Stimulated activated CD4-positive, alpha-beta T cell treated with anti-CD3 and anti-CD28 coated beads, TNF-alpha, amount 100 ng/mL, for 48 hours (primary cell): ENCODE measurements at places on chromosomes 7 and 10.

GRCh38 chr10:12055732-12056131 lies 13.0 kb upstream of the DHTKD1 start:
- no peak for DNase-seq

- DNase-seq = no peak
Measured at GRCh38 chr10:23917251-23917840, 291.6 kb upstream of the KIAA1217 start.

- DNase-seq = no peak
Measured at GRCh38 chr7:157357129-157358040, 20.6 kb downstream of the DNAJB6 start.

GRCh38 chr10:90579602-90580242 lies 278.1 kb downstream of the HTR7 start:
- no peak for DNase-seq

DNA sequence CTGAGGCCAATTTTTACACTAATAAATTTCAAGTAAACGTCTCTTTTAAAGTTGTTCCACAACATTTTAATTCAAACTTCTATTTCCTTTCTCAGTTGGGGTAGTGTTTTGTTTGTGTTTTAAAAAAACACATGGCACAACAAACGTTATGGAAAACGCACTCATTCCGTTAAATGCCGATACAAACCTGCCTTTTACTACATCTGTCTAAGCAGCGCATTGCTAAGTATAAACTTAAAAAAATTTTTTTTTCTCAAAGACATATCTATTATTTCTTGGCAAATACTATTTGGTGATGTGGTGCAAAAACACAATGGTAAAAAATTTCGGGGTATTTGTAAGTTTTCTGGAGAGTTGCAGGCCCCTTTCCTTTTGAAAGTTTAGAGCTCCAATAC lies 1.4 kb downstream of the SKIDA1 start:
- DNase-seq = no peak

- DNase-seq = no peak
Measured at GRCh38 chr7:47170516-47170915, 411.4 kb downstream of the TNS3 start.

GRCh38 chr10:33335551-33335800 lies 1.0 kb upstream of the NRP1 start:
- no peak for DNase-seq

DNA sequence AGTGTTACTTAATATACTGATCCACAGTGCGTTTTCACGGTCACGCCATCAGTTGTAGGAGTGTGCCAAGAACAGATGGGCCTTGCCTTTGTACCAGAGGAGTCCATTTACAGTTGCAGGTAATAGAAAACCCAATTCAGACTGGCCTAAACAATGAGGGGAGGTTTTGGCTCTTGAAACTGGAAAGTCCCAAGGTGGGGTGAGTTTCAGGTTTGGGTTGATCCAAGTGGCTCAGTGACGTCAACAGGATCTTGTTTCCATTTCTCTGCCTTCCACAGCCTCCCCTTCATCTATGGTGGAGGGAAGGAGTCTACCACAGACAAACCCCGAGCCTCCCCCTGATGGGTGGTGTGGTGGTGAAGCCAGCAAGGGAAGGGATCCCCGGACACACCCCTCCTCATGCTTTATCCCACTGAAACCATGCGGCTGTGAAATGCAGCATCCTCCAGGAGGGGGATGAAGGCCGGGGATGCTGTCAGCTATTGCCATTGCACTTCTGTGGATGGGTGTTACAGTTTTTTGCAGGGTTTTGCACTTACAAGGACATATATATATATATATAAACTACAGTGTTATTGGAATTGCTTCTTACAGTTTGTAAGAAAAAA lies 14.8 kb upstream of the SH2D4B start:
- no peak for DNase-seq

DNA sequence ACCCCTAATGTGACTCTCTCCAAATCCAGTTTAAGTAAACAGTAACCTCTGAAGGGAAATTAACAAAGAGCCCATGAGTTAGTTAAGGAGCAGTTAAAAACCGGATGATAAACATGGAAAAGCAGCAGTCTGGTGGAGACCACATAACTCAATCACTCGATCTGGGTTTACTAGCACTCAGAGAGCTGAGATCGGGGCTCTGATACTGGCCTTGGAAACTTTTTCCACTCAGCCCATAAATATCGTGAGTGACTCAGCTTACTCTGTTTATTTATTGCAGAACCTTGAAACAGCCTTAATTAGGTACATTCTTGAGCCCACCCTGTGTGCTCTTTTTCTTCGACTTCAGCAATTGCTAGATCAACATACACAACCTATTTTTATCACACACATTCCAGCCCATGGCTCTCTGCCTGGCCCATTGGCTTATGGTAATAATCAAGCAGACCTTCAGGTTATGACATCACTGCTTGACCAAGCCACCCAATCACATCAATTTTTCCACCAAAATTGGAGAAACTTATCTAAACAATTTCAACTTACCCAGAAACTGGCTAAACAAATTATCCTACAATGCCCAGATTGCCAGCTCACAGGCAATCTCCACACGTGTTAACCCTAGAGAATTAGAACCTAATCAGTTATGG lies 82.2 kb upstream of the GPR22 start:
- DNase-seq = no peak

DNA sequence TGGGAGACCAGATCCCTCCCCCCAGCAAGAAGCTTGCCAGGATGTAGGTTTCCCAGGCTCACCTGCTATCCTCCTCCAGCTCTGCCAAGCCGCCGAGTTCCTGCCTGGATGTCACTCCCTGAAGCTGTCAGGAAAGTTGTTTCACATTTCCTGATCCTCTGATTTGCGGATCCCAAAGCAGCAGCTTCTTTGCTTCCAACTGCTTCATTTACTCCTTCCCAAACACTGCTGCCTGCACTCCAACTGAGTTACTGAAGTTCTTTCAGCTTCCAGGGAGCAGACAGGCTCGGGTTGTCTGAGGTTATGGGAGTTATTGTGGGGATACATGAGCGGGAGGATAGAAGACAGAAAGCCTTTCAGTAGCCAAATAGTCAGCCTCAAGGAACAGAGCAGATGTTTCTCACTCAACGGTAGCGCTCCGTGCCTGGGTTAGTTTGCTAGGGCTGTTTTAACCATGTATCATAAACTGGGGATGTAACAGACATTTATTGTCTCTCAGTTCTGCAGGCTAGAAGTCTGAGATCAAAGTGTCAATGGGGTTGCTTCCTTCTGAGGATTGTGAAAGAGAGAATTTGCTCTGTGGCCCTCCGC lies 516.0 kb downstream of the REEP3 start:
- no peak for DNase-seq

GRCh38 chr7:102260856-102261255 lies 25.8 kb upstream of the SH2B2 start:
- DNase-seq = no peak

GRCh38 chr10:43885842-43886241 lies 237.2 kb upstream of the ZNF32 start:
- DNase-seq = no peak

DNA sequence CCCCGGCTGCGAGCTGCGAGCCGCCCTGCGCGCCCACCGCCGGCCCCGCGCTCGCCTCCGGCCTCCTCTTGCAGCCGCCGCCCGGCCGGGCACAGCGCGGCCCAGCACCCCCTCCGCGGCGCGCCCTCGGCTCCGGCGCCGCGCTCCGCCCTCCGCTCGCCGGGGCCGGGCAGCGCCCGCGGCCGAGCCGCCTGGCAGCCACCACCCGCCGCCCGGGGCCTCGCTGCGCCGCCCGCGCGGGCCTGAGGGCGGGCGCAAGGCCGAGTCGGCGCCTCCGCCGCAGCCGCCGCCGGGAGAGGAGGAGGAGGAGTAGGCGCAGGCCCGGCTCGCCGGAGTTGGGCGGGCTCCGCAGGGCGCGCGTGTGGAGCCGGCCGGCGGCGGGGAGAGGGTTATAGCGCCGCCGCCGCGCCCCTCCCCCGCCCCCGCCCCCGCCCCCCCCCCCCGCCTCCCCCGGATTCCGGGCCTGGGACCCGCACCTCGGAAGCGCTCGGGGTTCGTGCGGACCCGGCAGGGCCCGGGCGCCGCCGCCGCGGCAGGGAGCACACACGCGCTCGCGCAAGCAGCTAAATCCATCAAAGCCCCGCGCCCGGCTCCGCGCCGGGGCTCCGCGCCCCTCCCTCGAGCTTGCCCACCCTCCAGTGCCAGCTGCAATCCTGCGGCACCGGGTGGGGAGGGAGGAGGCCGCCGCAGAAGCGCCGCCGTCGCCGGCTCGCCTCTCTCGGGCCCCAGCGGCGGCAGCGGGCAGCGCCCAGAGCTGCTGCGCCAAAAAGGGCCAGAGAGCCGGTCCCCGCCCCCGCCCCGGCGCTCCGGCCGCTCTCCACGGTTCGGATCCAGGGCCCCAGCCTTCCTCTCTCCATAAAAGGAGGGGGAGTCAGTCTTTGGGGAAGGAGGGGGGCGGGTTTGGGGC lies at the start of gene PDGFA:
PDGFA (minus strand) TSS at position 363 of the 907 bp plus-strand sequence. CDS start 845 bp downstream, outside the sequence.
- no peak for DNase-seq

- DNase-seq = no peak
Measured at GRCh38 chr7:94679358-94679757, 23.4 kb upstream of the SGCE start.

DNA sequence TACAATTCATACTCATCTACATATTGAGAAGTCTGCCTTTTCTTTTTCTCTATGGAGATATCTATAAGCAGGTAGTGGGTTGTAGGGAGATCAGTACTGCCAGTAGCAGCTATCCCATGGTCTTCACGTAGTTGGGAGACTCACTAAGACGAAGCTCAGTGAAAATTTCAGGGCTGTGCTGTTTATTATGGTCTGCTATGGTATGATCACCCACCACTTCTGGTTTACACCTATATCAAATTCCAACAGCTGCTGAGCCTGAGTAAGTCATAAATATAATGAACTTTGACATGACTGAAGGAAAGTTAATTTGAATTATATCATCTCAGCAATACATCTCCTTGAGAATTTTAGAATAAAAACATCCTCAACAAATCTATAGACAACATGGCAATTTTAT lies 741.7 kb downstream of the GRM8 start:
- DNase-seq = no peak

- DNase-seq = no peak
Measured at GRCh38 chr7:135879233-135879632, 97.9 kb downstream of the MTPN start.

DNA sequence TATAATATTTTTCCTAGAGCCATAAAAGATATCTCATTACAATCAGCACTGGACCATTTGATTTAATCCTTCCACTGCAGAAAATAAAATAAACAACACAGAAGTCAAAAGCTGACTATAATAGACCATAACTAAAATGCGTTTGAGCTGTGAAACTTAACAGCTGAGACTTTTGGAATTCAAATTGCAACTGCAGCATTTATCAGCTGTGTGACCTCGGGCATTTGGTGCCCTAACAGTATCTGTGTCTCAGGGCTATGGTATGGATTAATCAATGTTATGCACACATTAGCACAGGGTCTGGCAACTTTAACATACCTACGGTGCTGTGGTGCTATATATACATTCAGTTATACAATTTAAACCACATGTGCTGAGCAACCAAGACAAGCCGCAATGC lies 160.1 kb downstream of the COL28A1 start:
- DNase-seq = no peak

- DNase-seq = no peak
Measured at GRCh38 chr10:132555648-132556575, 18.3 kb downstream of the INPP5A start.

GRCh38 chr7:70340236-70340635 lies 742.0 kb downstream of the AUTS2 start:
- DNase-seq = no peak

GRCh38 chr7:36217961-36218284 lies 64.9 kb downstream of the EEPD1 start:
- DNase-seq = no peak

DNA sequence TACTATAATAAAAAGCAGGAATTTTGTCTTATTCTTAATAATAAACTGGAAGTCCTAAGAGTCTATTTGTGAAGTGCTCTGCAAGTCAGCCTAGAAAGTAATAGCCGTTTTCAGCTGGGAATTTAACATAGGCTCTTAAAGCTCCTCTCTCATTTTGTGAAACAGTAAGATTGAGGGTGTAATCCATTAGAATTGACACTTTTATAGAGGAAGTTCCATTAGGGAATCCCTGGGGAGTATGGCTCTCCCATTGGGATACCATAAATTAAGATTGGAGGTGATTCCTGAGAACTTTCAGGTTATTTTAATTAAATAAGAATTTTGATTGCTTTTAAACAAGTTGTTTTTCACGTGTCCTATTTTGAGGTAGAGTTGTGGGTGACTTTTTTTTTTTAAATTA lies 68.0 kb downstream of the EXOC4 start:
- no peak for DNase-seq

GRCh38 chr10:52452600-52453493 lies 138.8 kb downstream of the DKK1 start:
- DNase-seq = no peak

- no peak for DNase-seq
Measured at GRCh38 chr7:89666136-89666835, 488.0 kb upstream of the STEAP1 start.

DNA sequence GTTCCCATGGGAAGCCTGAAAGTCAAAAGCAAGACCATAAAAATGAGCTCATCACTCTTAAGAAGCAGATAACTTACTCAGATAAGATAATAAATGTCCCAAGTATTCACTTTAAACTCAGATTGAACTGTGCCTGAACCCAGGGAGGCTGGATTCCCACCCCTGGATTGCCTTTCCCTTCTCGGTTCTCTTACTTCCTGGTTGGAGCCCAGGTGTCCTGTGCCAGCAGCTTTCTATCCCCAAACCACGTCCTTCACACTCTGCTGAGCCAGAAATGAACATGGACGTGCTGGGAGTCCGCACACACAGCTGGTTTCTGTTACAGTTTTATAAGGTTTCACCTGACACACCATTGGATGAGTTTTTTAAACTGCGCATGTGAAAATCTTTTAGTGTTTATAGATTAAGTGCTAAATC lies 636.2 kb upstream of the IGFBP3 start:
- DNase-seq = no peak

DNA sequence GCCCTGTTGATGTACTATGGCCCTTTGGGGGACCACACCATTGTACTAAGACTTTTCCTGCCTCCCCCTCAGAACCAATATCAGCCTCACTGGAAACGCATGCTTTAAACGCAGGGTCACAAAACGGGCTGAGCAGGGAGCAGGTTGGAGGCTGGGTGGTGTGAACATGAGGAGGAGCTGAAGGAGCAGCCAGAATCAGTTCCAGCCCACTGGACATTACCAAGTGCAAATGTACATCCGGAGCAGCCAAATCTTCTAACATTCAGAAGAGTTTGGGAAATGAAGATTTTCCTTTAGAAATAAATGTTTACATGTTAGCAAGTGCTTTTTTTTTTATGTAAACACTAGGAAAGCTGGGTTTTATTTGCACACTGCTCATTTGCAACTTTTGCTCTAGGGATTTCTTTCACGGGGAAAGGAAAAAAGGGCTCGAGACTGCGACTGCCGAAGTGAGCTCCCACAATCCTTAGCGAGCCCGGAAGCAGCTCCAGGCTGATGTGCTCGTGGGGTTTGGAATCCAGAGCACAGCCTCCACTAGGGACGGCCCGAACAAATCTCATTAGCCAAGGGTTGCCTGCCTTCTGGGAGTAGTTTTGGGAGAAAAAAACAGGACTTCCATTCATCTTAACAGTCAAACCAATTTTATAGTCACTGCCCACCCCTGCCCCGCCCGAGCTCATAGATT lies 108.0 kb upstream of the YAE1 start:
- DNase-seq = no peak
